ENCODE measurements at places on chromosomes 7 and 10.

DNA sequence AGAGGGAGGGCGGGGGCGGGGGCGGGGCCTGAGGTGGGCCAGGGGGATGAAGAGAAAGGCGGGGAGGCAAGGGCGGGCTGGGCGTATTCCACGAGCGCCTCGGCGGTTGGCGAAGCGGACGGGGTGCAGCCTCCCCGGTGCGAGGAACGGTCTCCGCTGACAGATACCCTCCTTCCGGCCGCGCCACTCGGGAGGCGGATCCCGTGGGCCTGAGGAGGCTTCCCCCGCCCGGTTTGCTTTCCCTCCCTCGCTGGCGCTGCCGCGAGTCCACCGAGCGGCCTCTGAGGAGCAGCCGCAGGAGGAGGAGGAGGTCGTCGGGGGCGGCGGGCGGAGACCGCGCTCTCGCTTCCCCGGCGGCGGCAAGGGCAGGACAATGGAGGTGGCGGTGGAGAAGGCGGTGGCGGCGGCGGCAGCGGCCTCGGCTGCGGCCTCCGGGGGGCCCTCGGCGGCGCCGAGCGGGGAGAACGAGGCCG, at the start of gene TRIM24:
Gene TRIM24 (plus strand): TSS at position 84 of the 473 bp plus-strand sequence. CDS start 290 bp downstream, at position 374.
- no peak for DNase-seq

DNA sequence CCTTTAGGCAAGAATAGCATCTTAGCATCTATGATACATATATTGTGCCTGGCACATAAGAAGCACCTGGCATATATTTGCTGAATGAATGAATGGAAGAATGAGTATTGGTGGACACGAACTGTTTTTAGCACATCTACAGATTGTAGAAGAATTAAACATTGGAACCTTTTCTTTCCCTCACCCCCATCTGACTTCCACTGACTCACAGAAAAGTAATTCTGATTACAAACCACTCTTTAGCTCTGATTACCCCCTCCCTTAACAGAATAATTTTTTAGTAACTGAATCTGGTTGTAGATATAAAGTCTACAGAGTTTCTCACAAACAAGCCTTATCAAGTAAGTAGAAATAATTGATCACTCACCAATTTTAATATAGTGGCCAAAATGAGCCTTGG, 31.9 kb downstream of the SLC26A4 start:
- no peak for DNase-seq

DNA sequence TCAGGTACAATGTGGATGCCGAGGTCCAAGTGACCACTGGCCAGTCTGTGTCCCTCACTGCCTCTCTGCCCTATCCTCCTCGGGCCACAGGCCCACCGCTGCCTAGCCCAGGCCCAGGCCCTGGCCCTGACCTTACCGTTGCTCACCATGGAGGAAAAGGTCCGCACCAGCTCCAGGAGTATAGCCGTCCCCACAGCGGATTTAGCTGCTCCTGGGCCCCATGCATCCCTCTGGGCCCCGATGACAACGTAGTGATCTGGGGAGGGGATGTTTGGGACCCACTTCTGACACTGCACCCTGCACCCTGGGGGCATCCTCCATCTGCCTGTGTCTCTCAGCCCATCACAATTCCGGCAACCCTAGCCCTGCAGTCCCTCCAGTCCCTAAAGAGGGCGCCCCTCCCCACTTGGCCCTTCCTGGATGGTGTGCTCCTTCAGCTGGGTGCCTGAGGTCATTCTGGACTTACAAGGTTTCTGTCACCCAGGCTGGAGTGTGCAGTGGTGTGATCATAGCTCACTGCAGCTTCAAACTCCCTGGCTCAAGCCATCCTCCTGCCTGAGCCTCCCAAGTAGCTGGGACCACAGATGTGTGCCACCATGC, 12.1 kb downstream of the TFR2 start:
- DNase-seq = no peak

GRCh38 chr7:150994141-150994837, 3.5 kb downstream of the NOS3 start:
- no peak for DNase-seq

- DNase-seq = no peak
Observed at GRCh38 chr10:103926722-103927319, 8.8 kb upstream of the STN1 start.

- DNase-seq = no peak
Observed at GRCh38 chr10:2278363-2278762, 541.0 kb upstream of the ADARB2 start.

DNA sequence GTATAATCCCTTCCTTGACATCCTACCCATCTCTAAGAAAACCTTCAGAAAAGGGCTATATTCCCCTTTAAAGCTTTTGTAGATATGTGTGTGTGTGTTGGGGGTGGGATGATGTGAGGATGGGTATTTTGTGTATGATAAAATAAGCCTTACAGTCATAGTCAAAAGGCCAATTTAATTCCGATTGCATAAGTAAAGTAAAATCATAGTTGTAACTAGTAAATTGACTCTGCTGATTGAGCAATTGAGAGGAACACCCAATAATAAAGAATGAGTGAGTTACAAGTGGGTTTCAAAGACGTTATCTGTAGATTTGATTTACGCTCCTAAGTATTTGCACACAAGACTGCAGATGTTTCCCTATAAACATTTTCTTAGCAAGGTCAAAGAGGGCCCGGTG, 71.3 kb upstream of the ITPRID1 start:
- no peak for DNase-seq

GRCh38 chr7:108066486-108066885, 63.5 kb upstream of the LAMB1 start:
- no peak for DNase-seq

- no peak for DNase-seq
Observed at GRCh38 chr7:93889261-93889660, 1.3 kb downstream of the TFPI2 start.

GRCh38 chr7:41107330-41107937, 595.5 kb downstream of the INHBA start:
- no peak for DNase-seq

GRCh38 chr7:55110993-55111361, 92.2 kb downstream of the EGFR start:
- DNase-seq = no peak

GRCh38 chr7:115005251-115005650, 83.4 kb downstream of the MDFIC start:
- no peak for DNase-seq

GRCh38 chr7:2029211-2029905, 203.4 kb downstream of the MAD1L1 start:
- DNase-seq = no peak

- no peak for DNase-seq
Observed at GRCh38 chr7:115122388-115122787, 200.5 kb downstream of the MDFIC start.

- no peak for DNase-seq
Observed at GRCh38 chr7:8753355-8753754, 319.9 kb downstream of the NXPH1 start.

- peak; percentile 80 for DNase-seq
Observed at GRCh38 chr7:151008511-151009323, 15.6 kb downstream of the ATG9B start.

GRCh38 chr10:15333909-15334649, 37.0 kb downstream of the FAM171A1 start:
- no peak for DNase-seq

DNA sequence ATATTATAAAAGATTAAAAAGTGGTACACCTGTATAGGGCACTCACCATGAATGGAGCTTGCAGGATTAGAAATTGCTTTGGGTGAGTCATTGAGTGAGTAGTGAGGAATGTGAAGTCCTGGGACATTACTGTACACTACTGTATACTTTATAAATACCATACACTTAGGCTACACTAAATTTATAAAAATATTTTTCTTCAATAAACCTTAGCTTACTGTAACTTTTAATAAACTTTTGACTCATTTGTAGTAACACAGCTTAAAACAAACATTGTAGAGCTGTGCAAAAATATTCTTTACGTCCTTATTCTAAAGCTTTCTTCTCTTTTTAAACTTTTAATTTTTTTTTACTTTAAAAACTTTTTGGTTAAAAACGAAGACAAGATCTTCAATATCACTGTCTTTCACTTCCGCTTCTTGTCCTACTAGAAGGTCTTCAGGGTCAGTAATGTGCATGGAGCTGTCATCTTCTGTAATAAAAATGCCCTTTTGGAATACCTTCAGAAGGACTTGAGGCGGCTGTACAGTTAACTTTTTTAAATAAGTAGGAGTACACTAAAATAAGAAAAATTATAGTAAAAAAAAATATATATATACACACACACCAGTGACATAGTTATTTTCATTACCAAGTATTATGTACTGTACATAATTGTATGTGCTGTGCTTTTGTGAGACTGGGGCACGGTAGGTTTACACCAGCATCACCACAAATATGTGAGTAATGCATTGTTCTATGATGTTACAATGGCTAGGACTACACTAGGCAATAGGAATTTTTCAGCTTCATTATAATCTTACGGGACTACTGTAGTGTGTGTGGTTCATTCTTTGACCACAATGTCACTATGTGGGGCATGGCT, 3.5 kb downstream of the STK31 start:
- DNase-seq = no peak

- no peak for DNase-seq
Observed at GRCh38 chr7:13282377-13282980, 595.0 kb downstream of the ARL4A start.

DNA sequence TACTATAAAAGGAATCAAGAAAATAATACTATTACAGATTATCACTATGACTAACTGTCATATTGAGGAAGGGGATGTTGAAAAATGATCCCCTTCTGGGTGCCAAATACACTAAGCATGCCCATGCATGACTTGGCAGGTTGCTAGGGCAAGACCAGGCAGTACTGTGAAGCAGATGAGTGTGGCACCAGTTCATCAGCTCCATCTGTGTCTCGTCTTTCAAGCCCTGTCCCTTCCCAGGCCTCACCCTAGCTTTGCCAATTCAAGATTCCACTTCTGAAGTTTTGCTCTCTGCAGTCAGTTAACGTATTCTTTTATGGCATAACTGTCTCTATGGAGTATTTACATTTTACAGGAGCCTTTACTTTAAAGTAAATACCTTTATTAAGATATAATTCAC, 135.6 kb upstream of the HPS1 start:
- no peak for DNase-seq

DNA sequence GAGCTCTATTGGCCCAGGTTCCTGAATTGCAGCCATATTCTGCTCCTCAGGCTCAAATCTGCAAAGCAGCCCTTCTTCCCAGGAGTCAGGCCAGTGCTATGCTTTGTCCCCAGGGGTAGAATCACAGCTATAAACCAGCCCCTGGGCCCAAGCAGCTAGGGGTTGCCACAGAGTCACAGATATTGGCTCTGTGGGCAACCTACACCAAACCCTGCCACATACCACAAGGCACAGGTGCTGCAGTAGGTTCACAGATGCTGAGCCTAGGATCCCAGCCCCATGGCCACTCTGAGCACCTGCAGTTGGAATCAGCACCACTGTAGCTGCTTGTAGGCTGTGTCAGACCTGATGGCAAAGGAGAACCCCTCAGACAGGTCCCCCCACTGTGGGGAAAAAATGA, 43.1 kb upstream of the CAMK2B start:
- DNase-seq = no peak

DNA sequence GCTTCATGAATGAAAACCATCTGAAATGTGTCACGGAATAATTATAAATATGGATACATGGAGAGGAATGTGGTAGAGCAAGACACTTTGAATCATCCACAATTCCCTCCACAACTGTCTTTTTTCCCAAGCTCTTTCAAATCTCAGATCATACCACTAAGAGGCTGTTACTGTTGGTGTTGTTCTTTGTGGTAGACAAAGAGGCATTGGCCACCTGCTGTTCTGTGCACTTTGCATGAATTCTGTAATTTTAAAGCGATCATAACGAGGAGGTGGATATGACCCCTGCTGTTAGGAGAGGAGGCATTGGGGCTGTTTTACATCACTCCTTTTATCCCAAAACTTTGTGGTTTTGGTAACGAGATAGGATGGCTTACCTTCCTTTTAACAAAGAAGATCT, 141.2 kb upstream of the KLF6 start:
- DNase-seq = no peak

DNA sequence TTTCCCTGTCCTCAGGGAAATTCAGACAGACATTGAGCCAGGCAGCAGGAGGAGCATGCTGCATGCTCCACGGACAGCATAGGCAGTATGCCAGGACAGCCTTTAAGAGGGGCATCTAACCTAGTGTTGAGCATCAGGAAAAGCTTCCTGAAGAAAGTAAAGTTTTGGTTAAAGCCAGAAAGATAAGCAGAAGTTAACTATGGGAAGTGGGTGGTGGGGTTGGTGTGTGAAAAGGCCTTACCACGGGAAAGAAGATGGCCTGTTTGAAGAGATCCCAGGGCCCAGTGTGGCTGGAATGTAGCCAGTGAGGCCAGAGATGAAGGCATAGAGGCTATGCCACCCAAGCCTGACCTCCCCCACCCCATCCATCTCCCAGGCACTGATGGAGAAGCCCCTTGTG, 102.4 kb upstream of the PLXNA4 start:
- DNase-seq = no peak

DNA sequence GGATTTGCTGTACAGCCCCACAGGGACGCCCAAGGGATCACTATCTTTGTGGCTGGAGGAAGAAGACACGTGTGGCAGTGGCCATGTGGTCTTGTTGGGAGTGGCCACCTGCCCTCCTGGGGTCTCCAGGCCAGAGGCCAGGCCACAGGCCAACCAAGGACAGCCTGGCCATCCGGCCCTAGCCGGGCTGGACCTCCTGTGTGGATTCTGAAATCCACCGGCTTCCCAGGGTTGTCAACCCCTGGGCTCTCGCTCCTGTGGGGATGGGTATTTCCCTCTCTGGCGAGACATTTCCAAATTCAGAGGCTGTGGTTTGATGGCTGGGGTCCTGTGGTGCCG, 31.5 kb upstream of the CFAP46 start:
- no peak for DNase-seq

DNA sequence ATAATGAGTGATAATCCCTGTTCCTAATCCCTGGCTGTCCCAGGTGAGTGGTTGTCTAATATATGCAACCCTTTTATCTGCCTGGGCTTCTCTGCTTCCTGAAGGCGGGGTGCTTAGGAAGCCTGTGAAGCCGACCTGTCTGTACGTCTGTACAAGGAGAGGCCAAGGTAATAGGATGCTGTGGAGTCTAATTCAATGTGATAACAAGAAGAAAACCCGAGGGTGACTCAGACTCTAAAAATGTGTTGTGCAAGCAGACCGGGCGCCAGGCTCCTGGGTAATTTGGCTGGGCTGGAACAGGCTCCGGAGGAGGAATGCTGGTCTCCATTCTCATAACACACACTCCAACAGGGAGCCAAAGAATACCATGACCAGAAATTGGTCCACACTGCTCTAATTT, 43.6 kb downstream of the THNSL1 start:
- no peak for DNase-seq

DNA sequence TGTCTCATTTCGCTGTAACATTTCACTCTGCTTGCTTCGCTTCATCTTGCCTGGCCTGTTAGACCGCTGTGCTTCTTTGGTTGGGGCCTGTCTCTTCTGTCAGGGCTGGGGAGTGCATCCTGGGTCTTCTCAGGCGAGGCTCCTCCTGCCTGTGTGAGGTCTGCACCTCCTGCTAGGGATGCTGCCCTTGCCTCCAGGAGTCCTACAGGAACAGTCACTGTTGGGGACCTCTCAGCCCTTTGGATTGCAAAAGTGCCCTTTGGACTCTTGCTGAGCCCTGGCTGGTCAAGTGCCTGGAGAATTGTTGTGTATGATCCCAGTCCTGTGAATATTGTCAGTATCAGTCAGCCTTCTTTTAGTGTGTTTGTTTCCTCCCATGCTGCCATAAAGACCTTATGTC, 84.1 kb downstream of the MDFIC start:
- no peak for DNase-seq

Measured in stimulated activated CD4-positive, alpha-beta T cell treated with anti-CD3 and anti-CD28 coated beads, Interleukin-15, amount 100 ng/mL, for 1 hour (primary cell).